C1 segment of cervical spinal cord (tissue), 14 donors: ENCODE measurements at places on chromosomes 4 and X.

- DNase-seq: no peak
Observed at GRCh38 chr4:174009686-174010451, 273.6 kb downstream of the FBXO8 start.

DNA sequence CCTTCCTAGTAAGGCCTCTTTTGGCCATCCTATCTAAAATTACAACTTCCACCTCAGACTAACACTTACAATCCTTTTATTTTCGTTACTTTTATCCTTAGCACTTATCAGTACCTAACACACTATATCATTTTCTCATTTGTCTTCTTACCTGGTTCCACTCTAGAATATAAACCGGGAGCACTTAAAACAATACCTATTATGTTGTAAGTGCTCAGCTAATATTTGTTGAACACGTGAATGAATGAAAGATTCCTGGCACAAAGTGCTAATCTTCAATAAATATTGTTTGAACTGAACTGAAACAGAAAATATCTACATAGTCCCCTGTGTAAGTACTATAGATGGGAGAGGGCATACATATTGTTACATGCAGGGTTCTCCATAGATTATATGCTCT, 14.4 kb downstream of the MGARP start:
- no peak for DNase-seq

DNA sequence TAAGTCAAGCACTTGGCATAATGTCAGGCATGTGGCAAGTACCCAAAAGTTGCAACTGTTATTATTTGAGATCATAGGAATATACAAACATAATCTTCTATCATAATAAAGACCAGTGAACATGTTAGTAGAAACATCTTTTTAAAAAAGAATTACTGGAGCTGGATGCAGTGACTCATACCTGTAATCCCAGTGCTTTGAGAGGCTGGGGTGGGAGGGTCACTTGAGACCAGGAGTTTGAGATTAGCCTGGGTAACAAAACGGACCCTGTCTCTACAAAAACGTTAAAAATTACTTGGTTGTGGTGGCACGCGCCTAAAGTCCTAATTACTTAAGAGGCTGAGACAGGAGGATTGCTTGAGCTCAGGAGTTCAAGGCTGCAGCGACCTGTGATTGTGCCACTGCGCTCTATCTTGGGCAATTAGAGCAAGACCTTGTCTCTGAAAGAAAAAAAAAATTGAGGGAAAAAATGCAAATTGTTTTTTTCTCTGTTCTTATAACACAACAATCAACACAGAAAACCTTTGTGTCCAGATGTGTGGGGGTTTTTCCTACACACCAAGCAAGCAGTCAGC, 284.3 kb downstream of the ARHGAP10 start:
- no peak for DNase-seq

DNA sequence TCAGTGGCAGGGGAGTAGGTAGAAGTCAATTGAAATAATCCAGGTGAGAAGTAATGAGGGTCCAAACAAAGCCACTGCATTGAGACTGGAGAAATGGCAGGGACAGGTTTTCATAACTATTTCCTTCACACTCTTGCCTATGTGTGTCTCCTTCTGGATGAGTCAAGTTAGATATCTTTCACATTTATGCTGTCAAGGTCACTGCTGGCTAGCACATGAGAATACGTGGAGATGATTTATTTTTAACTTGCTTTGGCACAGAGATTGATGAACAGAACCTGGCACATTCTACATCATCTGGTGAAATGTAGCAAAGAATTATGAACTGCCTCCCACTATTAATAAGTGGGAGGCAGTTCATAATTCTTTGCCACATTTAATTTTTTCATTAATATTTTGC, 66.7 kb upstream of the BOD1L1 start:
- no peak for DNase-seq

GRCh38 chrX:69142788-69143469, 22.3 kb downstream of the PJA1 start:
- DNase-seq: no peak

- no peak for DNase-seq
Observed at GRCh38 chrX:22424919-22425318, 152.2 kb downstream of the CBLL2 start.

DNA sequence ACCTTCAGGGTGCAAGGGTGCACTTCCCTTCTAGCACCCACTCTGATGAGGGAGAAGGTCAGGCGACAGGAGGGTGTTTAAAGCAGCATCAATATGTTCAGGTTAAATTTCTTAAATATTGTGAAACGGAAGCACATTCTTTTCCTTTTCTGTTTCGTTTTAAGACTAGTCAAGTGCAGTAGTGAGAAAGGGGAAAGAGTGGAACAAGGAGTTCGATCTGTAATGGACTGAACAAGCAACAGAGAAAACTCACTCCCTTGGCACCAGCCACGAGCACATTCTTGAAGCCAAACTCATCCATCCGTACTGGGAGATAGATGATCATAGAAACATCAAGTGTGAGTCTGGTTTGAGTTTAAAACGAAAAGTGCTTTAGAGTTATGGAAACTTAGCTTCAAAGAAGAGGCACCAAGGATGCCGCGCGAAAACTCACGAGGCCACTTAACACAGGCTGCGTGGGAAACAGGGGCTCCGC, 815 bp downstream of the FAM53A start:
- DNase-seq: no peak

DNA sequence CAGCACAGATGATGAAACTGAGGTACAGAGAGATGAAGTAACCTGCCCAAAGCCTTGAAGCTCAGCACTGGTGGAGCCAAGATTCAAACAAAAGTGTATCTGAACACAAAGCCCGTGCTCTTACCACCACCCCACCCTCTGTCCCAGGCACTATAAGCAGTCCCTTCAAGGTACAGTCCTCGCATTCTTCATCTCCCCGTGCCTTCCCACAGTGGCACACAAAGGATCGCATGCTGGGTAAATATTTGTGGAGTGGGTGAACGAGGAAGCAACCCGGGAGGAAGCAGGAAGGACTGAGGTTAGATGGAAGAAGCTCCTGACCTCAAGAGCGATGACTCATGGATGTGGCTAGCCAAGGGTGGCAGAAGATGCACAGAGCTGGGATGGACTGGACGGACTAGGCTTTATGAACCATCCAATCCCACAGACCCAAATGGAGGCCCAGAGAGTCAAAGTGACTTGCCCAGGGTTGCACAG, 18.4 kb downstream of the IQSEC2 start:
- DNase-seq: no peak

DNA sequence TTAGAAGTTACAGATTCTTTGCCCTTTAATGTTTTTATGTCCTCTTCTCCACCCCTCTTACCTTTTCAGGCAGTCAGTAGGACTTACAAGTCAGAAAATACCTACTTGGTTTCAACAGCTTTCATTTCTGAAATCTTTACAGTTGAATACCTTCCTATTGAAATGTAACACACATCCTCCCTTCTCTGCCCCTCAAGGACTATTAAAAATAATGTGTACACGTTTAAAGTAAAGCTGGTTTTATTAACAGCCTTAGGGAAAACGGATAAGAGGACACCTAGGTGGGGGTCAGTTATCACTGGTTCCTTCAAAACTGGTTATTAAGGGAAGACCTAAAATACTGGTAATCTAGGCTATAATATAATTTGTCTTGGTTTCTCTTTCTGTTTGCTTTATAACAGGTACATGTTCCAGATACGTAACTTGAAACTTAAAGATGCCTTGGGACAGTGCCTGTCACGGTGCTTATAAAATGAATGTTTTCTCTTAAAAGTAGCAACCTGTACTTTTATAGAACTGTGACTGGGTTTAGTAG, 1.8 kb downstream of the CCSER1 start:
- no peak for DNase-seq

- no peak for DNase-seq
Observed at GRCh38 chrX:154032653-154033052, 13.0 kb upstream of the IRAK1 start.

GRCh38 chr4:172061204-172061603, 248.0 kb downstream of the GALNTL6 start:
- DNase-seq: no peak

DNA sequence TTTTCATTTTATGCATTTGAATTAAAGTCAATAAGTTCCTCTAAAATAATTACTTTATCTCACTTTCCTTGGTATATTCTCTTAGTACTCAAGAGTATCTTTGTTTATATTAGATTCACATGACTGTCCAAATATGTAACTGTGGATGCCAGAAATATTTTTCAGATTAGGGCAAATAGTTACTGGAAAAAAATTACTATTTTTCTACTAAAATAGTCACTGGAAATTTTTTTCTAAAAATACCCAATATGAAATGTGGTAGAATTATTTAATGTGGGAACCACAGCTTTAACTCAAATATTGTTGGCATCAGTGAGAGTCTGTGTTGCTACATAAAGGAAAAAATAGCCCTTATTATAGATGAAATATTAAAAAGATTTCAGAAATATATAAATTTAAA, 70.4 kb upstream of the NMU start:
- no peak for DNase-seq

DNA sequence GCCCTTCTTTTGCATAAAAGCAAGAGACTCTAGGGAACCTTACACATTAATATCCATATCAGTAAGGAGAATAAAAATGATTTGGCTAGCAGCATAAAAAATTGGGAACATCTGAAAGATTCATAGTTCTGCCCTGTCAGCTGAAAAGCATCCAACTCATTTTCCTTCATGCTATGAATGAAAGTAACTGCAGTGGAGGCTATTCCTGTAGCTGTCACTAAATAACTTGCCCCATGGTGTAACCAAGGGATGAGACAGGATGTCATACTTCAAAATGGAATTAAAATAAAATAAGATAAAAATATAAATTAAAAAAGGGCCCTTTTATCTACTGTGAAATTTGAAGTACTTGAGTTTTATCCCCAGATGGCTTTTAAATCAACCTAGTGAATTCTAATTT, 878.8 kb downstream of the C4orf33 start:
- no peak for DNase-seq

DNA sequence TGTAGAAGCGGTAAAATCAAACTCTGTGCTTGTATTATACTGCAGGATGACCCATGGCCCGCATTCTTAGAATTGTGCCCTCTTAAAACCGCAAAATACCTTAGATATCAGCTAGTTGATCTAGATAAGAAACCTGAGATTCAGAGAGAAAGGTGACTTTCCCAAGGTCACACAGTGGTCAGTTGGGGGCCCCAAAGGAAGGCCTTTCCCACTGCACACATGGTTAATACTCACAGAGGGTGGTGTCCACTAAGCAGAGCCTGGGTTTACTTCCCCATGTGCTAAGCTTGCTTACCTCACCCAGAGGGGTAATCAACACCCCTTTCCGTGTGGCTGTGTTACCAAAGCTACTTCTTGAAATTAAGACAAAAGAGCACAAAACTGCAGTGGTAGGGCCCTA, 66.3 kb downstream of the RBM47 start:
- no peak for DNase-seq

- DNase-seq: no peak
Observed at GRCh38 chr4:95129821-95130311, 372.1 kb downstream of the BMPR1B start.

- no peak for DNase-seq
Observed at GRCh38 chr4:184729946-184730345, 4.0 kb downstream of the CENPU start.

- no peak for DNase-seq
Observed at GRCh38 chr4:6338951-6339817, 69.5 kb downstream of the WFS1 start.

- no peak for DNase-seq
Observed at GRCh38 chr4:5215321-5215720, 164.0 kb downstream of the STK32B start.

GRCh38 chr4:16192057-16192456, 34.2 kb downstream of the TAPT1 start:
- DNase-seq: no peak

DNA sequence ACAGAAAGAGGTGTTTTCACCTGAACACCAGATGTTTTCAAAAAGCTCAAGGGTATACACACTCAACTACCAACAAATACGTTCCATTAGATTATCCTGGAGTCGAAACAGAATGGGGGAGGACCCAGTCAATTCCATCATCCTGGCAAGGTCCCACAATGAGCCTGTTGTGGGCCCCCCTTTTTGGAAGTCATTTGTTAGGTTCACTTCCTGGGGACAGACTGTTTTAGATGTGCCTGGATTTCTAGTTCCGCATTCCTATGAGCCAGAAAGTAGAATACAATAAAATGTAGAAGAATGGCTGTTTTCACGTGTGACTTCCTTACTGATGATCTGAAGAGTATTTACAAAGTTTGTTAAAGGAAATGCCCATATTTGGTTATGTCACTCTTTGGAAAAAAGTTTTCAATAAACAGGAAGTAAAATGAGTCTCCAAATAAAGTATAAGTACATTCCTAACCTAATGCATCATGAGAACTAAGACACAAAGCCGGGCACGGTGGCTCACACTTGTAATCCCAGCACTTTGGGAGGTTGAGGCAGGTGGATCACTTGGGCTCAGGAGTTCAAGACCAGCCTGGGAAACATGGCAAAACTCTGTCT, 192.5 kb downstream of the MAML3 start:
- no peak for DNase-seq

DNA sequence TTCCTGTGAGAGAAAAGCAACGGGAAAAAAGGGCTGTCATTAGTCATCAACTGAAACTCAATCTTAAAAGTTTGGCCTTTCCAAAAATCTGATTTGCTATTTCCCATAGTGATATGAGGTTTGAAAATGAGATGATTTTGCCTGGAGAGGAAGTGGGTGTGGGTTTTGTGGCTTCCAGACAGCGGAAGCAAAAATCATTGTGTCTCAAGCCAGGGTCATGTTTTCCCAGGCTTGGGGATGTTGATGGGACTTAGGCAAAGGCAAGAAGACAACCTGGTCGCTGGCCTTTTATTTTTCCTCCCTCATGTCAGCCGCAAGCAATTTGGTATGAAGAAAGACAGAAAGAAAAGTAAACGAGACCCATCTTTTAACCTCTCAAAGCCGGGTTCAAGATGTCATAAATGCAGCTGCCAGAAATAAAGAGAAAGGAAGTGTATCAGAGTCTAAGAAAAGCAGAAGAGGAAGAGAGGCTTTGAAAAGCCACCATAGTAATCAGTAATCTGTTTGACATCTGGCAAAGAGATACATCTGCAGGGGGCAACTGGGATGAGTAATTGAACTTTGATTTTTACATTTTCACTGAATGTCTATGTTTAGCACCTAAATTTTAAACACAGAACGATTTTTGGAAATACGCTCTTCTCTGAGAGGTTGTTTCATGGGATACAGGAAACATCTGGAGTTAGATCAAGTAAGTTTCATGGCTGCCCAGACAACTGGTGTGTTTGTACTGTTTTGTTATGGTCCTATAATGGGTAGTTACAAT, 521.6 kb upstream of the SLIT2 start:
- DNase-seq: no peak

- no peak for DNase-seq
Observed at GRCh38 chrX:134868771-134869495, 121.9 kb upstream of the SMIM10 start.

DNA sequence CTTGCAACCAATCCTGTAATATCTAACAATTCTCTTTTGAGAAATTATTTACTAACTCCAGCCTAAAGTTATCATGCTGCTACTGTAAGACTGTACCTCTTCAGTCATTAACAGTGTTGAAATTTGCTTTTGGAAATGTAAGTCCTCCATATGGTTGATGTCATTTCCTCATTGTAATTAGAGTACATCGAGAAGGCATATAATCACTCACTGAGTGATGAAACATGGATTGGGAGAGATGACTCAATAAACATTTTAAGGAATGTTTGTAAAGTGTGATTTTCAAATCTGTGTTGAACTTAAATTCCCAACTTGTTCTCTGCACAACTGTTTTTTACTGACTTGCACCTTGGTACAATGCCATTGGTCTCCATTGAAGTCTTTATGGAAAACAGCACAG, 61.2 kb downstream of the HMGB2 start:
- no peak for DNase-seq

- DNase-seq: no peak
Observed at GRCh38 chr4:136078976-136079375, 1453.3 kb downstream of the PCDH18 start.
